Cardiac fibroblast (primary cell): ENCODE measurements at places on chromosomes 2 and 18.

DNA sequence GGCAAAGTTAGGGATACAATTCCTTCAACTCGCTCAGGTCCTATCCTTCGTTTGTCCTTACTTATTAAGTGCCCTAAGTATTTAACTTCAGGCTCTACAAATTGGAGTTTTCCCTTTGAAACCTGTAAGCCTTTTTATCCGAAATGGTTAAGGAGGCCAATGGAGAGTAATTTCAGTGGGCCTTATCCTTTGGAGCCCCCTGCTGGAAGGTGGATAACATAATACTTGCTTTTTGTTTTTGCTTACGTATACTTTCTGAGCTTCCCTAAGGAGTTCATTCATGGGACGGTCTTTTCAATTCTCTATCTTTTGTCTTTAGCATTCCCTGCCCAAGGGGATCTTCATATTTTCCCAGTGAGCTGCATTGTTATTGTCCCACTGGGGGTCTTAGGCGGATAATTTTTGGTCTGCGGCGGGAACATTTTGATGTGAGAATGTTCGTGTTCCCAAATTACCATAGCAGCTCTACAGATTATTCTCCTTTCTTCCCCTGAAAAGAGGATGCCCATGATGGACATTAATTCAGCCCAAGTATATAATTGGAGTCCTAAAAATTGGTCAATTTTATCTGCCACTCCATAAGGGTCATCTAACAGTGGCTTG, 34.4 kb upstream of the TRAPPC8 start:
- DNase-seq: peak; percentile 72

- no peak for DNase-seq
These were observed 91.6 kb downstream of the DHRS9 start for GRCh38 chr2:169160926-169161481.

GRCh38 chr2:239523954-239524330, 123.1 kb upstream of the HDAC4 start:
- no peak for DNase-seq

DNA sequence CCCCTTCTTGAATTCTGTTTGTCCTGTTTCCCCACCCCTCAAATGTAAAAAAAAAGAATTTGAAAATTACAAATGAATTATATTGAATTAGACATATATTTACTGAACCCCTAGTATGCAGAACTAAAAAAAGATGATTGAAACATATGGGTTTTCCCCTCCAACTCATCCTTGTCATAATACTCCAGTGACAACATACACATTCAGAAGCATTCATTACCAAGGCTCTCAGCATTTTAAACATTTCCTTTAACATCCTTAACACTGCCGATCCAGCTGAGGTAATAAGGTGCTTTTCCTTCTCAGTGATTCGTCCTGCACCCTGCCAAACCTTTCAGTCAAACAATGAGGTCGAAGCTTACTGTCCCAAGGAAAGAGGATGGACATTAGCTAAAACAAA, 53.1 kb upstream of the DTNB start:
- no peak for DNase-seq

DNA sequence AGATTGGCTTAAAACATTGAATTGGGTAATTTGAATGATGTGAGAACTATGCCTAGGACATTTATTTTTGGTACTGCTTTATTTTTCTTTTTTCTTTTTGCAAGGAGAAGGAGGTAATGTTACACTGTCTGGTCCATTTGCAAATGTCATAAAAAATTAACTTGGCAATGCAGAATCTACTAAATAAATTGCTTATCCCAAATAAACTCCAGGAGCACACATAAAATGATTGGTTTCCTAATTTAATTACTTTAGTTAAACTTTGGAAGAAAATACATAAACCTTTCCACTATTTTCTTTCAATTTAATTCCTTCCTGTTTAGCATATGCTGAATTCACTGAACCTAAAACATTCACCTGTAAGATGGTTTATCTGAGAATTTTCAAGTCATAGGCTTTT, 238.4 kb upstream of the ETAA1 start:
- no peak for DNase-seq

GRCh38 chr2:174771136-174771535, 6.9 kb upstream of the CHRNA1 start:
- DNase-seq: no peak

DNA sequence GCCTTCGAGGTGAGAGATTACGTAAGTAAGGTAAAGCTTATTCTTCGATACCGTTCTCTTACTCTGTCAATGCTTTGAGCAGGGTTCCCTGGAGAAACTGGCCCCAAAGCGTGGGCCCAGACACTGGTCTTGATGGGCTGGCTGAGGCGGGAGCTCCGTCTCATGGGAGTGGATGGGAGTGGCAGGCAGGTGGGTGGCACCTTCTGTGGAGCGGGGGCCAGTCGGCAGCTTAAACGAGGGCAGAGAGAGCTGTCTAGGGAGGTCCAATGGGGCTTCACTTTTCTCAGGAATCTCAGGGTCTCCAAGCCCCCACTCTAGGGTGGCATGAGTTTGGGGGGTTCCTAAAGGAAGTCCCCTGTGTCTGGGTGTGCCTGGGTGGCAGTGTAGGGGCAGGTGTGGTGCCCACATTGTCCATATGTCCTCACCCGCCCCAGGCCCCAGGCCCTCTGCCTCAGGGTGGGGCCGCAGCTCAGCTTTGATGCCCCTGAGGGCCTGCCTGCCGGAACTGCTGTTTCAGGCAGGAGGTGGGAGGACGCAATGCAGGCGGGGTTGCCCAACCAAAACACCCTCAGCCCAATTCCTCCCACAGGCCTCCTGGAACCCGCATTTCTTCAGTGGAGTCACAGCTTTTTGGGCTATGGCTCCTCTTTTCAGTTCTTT, 32.5 kb upstream of the FOSL2 start:
- DNase-seq: no peak

- peak; percentile 72 for DNase-seq
These were observed 1.8 kb downstream of the ZFP36L2 start for GRCh38 chr2:43224571-43225092.

DNA sequence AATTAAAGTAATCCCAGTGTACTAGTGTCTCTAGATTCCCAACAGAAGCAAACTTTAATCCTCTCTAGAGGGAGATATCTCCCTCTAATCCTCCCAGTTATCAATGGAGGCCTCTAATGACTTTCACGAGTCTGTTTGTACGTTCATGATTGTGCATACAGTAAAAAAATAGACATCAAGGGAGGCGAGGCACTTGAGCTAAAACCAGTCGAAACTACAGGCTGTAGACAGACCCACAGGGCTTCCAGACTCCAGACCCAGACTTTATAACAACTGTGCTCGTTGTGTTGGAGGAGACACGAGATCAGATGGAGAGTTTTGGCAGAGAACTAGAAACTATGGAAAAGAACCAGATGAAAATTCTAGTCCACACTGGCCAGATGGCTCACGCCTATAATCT, 7.0 kb downstream of the DGKD start:
- no peak for DNase-seq

DNA sequence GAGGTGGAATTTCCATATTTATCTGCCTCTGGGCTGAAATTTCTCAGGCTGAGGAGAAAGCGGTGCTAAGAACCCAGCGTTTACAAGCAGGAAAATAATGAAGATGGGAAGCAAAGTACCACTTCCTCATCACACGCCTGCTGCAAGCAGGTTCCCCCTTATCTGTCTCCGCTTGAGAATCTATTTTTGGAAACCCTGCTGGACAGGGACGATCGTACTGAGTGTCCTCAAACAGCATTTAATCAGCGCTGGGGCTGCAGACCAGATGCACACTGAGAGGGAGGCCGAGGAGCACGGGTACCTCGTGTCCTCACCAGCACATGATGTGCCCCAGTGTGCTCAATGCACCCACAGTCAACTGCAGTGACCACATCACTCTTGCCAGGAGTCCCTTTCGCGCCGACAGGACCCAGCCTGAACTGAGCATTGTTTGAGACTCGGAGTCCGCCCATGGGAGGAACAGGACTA, 160.4 kb downstream of the HDAC4 start:
- no peak for DNase-seq

DNA sequence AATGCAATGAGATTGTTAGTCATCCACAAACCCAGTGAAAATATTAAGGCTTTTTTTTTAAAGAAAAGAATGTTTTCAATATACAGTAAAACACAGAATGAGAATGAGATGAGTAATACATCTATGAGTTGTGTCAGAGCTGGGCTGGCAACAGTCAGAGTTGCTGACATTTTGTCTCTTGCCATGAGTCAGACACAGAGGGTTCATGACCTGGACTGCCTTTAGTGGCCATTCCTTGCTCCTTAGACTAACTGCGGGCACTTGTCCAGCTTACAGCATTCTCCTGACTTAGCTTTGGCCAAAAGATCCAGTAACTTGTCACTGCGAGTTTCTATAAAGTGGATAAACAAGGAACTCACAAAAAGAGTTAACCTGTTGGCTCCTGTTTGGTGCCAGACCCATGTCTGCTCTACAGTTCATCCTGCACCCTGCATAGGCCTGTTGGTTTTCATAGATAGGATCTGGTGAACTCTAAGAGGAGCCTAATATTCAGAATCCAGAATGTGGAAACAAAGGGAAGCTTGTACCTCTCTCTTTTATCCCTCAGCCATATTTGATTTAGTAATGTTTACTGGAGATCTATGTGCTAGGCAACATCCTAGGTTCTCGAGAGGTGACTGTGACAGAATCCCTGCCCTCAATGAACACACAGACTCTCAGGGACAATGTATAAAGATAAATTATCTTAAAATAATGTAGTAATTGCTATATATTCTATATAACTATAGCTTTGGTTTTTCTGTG, 391.5 kb upstream of the VWC2L start:
- DNase-seq: peak; percentile 96

DNA sequence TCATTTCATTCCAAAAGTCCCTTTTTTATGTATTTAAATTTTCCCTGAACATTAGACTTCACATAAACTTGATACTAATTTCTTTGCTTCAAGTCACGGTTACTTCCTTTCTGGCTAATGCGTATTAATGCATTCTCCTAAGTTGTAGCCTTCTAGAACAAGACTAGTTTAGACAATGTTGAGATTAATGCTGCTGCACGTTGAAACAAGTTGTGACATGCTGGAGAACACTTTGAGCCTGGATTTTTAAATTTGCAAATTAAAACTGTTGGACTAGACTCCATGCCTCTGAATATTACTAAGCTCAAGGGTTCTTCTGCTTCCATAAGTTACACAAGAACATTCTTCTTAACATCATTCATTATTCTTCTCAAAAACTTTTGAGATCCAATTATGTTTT, 29.1 kb downstream of the ID2 start:
- no peak for DNase-seq

- DNase-seq: no peak
These were observed 146.5 kb downstream of the AGAP1 start for GRCh38 chr2:235640377-235640776.

DNA sequence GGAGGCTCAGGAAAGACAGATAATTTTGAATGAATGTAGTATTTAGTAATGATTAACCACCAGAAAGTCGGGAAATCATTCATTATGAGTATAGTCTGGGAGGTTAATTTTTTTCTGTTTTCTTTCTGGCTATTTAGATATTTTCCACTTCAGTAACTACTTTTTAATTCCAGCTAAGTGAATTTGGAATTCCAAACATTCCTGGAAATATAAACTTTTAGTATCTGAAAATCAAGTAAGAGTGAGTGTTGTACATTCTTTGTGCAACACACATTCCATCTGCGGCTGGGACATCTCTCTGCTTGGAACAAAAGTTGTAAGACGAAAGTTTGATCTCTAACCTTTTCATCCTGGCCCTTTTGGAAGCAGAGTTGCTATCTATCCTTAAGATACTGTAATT, 275.7 kb upstream of the SPRED2 start:
- DNase-seq: no peak

- DNase-seq: peak; percentile 46
These were observed 810 bp upstream of the RBFA start for GRCh38 chr18:80033181-80034067.

- peak; percentile 43 for DNase-seq
These were observed 2.1 kb upstream of the SLC30A3 start for GRCh38 chr2:27264753-27265535.

GRCh38 chr2:5070257-5070656, 621.9 kb upstream of the SOX11 start:
- no peak for DNase-seq

GRCh38 chr2:86364894-86365293, 27.5 kb upstream of the REEP1 start:
- DNase-seq: no peak

DNA sequence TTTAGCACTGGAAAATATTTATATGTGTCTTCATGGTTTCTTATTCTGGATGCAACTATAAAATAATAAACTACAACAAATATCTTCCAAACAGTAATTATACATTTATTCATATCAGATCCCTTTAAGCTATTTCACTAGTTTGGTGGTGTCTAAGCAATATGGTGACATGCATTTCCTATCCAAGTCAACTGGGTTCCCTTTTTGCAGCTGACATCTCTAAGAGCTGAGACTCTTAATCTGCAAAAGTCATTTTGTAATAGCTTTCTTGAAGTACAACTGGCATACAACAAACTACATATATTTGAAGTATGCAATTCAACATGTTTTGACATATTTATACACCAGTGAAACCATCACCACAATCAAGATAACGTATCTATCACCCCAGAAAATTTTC, 59.9 kb upstream of the SLC1A4 start:
- DNase-seq: no peak

- no peak for DNase-seq
These were observed 9.8 kb downstream of the FZD7 start for GRCh38 chr2:202043475-202043874.

- DNase-seq: no peak
These were observed 265.3 kb downstream of the CYP26B1 start for GRCh38 chr2:71882236-71882946.

DNA sequence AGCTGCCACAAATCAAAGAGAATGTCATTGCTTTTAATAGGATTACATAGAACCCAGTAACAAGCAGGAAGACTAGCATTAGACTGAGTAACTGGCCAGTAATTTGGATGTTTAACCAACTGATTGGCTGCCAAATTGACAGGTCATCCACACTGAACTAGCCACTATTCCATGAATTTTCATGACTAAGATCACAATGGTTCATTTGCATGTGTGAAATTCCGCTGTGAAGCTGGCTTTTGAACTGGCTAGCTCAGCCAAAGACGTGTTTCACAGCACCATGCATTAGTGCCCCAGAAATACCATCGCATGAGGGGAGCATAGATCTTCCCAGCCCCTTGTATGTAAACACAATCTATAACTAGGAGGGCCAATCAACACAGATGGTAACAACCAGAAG, 649.8 kb downstream of the ARHGAP15 start:
- DNase-seq: peak; percentile 6

GRCh38 chr18:3498698-3499471, 48.9 kb downstream of the TGIF1 start:
- peak; percentile 47 for DNase-seq

DNA sequence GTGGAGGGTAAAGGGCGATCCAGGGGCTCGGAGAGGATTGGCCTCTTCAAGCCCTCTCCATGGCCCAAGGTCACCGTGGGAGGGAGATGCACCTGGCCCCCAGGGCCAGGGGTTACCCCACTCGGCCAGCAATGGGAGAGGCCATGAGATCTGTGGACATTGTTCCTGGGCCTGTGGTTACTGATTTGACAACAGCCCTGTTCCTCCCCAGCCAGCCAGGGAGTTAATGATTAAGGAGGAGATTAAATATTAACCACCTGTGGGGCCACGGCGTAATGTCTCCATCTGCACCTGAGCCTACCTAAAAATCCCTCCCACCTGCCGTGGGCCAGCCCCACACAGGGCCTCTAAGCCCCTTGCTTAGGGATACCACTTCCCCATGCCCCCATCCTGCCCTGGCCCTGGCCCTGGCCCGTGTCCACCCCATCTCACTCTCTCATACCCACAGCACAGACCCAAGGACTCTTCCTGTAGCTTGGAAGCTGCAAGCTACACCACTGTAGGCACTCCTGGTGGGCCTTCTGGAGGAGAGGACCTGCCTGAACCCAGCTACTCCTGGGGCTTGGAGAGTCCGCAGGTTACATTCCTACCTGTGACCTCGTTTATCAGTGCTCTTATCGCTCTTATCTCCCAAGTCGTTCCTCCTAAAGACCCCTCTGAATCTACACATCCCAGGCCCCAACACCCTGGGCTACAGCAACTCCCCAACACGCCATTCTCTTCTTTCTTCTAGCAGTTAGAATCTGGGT, 32.1 kb downstream of the ZFP36L2 start:
- DNase-seq: no peak
